Activated CD8-positive, alpha-beta memory T cell treated with anti-CD3 and anti-CD28 coated beads for 48 hours (primary cell): ENCODE measurements at places on chromosomes 16 and 17.
A peak's percentile ranks its signal among the peaks of the same experiment; 100 is the strongest.

- DNase-seq: no peak
These were observed 8.2 kb upstream of the PHF12 start for GRCh38 chr17:28959471-28959871.

GRCh38 chr17:50561746-50562141 lies 1.2 kb downstream of the CACNA1G start:
- DNase-seq: no peak

DNA sequence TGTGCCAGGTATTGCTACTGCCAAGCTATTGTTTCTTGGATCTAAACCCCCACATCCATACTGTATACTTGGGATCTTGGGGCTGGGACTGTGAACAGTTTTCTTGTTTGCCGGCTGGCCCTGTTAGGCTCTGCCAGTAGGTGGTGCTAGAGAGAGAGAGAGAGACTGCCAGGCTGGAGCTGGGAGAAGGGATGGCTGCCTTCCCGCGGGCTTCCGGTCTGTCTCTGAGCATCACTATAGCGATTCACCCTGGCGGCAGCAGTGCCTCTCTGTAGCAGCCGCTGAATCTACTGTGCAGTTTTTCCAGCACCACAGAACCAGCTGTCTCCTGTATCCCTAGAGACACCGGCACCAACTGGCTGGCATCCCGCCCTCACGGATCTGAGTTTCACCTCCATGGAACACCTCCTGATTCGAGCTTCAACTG lies 201.2 kb downstream of the UTP18 start:
- peak; percentile 18 for DNase-seq

DNA sequence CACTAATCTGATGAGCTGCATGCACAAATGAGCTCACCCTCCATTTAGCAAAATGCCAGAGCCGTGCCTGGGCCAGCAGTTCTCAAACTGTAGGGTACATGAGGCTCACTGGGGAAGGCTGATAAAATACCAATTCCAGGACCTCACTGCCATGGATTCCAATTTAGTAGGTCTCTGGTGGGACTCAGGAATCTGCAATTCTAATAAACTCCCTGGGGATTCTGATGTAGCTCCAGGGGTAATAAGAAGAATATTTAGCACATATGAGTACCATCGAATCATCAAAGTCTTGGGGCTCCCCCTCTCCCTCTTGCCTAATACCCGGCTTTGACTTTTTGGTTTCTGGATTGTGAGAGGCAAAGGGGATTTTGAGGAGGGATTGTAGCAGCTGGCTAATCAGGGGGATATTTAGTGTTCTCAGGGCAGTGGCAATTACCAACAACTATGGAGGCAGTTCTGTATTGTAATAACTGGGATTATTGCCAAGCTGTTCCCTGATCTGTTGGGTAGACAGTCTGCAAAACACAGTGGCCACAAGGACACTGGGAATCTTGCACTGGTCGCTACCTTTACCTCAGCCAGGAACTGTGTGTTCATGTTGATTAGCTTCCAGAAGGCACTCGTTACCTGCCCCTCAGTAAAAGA lies 140.4 kb downstream of the SHISA9 start:
- no peak for DNase-seq

DNA sequence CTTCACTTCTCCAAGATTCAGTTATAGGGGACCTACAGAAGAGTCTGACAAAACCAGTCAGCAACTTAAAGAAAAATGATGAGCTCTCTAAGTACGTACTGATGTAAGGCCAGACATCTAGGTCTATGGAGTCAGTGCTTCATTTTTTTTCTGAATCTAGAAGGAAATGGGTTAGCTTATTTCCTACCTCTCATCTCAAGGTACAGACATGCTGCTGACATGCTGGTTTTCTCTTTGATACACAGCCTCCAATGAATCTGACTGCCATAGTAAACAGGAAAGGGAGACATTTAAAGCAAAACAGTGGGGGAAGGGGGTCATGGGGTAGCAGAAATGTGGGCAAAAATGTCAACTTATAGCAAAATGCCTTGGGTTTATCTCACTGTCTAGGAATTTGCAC lies 16.4 kb downstream of the CDR2 start:
- no peak for DNase-seq

DNA sequence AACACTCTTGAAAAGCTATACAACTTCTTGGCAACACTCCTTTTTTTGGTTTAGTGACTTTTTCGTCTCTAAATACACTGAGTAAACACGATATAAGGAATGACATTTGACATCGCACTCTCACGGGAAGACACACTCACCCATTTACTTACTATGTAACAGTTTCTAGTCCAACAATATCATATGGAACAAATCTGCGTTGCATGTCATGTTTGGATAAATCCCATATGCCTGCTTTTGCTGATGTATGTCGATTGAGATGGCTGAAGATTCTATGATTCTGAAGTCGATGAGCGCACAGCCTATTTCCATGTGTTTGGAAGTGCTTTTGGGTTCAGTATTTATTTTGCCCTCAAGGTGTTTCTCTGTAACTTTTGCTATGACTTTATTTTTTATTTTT lies 18.2 kb downstream of the ITGAE start:
- no peak for DNase-seq

DNA sequence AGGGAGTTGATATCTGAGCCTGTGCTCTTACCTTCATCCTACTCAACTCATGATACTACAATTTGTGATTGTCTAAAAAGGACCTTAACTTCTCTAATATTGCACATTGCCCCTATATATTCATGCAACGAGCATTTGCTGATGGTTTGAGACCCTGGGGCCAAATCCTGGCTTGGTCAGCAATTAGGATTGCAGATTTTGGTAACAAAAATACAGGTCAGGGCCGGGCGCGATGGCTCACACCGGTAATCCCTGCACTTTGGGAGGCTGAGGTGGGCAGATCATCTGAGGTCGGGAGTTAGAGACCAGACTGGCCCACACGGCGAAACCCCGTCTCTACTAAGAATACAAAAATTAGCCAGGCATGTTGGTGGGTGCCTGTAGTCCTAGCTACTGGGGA lies 35.4 kb upstream of the HAPSTR1 start:
- DNase-seq: no peak

GRCh38 chr16:80656161-80656560 lies 115.4 kb downstream of the DYNLRB2 start:
- no peak for DNase-seq

DNA sequence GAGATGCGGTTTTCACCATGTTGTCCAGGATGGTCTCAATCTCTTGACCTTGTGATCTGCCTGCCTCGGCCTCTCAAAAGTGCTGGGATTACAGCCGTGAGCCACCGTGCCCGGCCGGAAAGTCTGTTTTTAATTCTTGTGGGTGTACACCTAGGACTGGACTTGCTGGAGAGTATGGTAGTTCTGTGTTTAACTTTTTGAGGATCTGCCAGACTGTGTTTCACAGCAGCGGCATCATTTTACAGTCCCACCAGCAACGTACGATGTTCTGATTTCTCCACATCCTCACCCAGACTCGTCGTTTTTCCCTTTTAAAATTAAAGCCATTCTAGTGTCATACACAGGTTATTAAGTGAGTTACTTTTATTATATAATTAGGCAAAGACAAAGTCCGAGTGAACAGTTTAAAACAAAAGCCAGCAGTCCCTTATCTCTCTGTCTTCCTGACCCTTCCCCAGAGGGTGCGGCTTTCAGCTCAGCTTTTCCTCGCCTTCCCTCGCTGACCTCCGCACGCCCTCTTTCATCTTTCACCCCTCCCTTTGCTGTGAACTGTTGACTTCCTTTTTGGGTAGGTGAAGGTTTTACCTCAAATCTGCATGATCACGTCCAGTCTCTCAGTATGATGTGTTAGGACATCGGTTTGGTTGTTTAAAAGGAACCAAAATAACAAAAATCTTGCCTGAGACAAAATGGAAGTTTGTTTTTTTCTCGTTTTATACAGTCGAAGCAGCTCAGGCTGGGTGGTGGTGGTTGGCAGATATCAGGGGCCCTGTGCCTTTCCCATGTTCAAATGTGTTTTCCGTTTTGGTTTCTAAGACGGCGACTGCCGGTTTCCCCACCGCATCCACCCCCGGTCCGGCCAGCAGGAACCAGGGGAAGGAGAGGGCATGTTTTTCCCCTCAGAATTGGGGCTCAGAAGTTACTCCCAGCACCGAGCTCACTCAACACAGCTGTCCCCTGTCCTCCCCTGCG lies 18.0 kb downstream of the FAM234A start:
- no peak for DNase-seq

DNA sequence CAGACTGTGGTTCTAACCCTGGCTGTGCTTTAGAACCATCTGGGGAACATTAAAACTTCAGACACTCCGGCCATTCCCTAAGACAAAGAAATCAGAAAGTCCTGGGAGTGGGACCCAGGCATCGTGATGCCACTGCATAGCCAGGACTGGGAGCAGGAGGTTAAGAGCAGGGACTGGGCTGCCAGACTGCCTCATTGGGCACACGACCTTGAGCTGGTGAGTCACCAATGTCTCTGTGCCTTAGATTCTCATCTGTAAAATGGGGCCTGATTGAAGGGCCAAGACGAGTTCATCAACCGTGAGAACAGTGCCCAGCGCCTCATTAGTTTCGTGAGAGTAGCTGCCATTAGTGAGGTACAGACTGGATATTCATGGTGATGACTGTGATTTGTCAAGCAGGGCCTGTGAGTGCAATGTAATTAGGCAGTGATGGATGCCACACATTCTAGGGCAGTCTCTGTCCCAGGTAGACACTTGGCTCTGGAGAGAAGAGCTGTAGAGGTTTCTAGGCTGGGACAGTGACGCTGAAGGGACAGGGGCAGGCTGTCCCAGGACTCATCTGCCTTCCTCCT lies 196.8 kb downstream of the NTN1 start:
- DNase-seq: no peak

DNA sequence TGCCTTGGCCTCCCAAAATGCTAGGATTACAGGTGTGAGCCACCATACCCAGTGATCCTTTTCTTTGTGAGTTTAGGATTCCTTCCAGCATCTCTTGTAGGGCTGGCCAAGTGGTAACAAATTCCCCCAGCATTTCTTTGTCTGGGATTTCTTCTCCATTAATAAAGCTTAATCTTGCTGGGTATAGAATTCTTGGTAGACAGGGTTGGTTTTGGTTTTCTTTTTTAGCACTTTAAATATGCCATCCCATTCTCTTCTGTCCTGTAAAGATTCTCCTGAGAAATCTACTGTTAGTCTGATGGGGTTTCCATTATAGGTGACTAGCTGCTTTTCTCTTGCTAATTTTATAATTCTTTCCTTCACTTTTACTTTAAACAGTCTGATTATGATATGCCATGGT lies 173.0 kb upstream of the TOM1L1 start:
- no peak for DNase-seq

GRCh38 chr16:28139530-28139929 lies 72.2 kb downstream of the XPO6 start:
- DNase-seq: no peak

GRCh38 chr17:34081269-34081668 lies 173.8 kb upstream of the CCL2 start:
- no peak for DNase-seq

GRCh38 chr17:43713494-43714162 lies 45.0 kb downstream of the SOST start:
- no peak for DNase-seq
